Liver (tissue), 10 donors: ENCODE measurements at places on chromosomes 16 and 17. TPM values are rescaled to one million over a fixed set of nuclear protein-coding genes. Genes with fewer than 3 reads are reported as not detected.

DNA sequence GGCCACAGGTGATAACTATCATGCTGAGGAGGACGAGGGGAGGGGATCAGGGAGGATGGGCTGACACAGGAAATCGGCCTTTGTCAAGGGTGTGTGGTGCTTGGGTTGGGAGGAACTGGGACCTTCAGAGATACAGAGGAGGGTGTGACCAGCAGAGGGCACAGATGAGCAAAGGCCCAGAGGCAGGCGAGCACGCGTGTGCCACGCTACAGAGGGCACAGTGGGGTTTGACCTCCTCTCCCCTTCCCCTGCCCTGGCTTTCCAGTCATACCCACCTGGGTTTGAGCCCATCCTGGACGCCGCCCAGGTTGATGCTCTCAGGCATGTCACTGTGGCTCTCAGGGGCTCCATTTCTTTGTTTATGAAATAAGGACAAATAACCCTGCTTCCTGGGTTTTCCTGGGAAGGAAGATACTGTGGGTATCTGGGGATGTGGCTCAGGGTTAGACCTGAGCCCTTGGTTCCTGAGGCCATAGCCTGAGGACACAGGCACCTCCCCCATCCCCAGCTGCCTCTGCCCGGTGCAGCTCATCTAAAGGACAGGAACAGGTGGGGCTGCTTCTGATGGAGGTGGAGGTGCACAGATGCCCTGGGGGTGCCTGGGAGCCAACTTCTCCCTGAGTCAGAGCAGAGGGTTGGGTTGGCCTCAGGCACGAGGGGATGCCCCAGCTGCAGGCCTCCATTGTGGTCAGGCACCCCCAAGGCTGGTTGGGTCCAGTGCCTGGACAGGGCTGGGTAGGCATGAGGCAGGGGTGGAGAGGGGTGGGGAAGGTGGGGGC lies 51.8 kb downstream of the BEAN1 start:
- DNase-seq = peak; percentile 69

DNA sequence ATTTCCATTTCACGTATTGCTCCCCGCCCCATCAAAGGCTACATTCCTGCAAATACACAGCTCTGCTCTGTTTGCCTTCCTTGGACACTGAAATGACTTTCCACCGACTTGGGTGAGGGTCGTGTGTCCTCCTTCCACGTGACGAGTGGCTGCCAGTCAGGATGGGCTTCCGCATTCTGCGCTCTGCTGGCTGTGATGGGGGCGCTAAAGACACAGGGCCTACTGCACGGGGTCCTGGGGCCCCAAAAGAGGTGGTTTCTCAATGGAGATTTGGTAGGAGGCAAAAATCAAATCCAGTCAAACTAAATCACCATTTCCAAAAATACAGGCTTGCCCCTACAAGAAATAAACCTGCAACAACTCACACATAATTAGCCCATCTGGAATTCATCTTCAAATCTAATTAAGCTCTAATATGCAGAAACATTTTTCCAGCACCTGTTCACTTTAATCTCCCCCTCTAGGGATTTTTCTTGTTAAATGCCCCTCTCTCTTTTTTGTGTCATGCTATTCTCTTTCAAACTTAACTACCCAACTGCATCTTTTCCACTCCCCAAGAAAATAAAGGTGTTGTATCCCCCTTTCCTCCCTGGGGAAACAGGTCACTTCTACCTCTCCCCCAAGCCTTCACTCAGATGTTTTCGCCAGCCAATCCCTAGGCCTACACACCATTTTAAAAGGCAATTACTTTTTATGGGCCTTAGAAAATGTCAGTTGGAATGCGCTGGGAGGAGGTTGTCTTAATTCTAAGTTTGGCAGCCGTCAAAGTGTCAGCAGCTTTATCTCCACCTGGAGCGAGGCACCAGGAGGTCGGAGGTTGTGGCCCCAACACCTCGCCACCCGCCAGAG lies 21.9 kb upstream of the FAAP100 start:
- no peak for DNase-seq

- no peak for DNase-seq
Observed at GRCh38 chr16:53991754-53992378, 287.9 kb downstream of the FTO start.

Gene TBC1D3I
- not detected for total RNA-seq

Gene DDX52
- 13.9 TPM for total RNA-seq

Gene FOXO3B
- 0.89 TPM for total RNA-seq
